ENCODE measurements at places on chromosomes 2 and 18. TPM values are rescaled to one million over a fixed set of nuclear protein-coding genes. Genes with fewer than 3 reads are reported as not detected.

- no peak for DNase-seq
Observed at GRCh38 chr2:10765461-10765860, 44.0 kb downstream of the ATP6V1C2 start.

- no peak for DNase-seq
Observed at GRCh38 chr2:205177546-205177945, 504.8 kb upstream of the NRP2 start.

- no peak for DNase-seq
Observed at GRCh38 chr2:85768713-85769112, 14.9 kb downstream of the ATOH8 start.

DNA sequence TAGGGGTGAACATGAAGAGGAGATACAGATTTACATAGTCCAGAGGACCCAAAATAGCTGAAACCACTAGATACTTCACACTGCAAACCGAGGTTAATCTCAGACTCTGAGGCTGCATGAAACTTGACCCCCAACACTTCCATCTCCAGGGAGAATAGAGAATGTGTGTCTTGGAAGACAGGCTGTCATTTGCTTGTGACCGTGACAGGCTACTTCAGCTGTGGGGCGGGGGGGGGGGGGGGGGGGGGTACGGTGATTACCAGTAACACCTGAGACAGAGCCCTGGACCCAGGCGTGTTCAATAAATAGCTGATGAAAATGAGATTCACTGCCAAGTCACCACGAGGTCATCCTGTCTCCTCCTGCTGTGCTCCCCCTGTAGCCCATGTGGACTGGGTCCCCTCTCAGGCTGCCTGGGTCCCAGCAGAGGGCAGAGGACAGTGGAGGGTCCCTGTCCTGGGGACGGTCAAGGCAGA, 5.7 kb upstream of the KLHL29 start:
- no peak for DNase-seq

MOGAT1 gene
- total RNA-seq: not detected

GRCh38 chr18:58978916-58979315, 114.2 kb downstream of the ZNF532 start:
- no peak for DNase-seq

MEX3C gene
- 40.4 TPM for total RNA-seq

- no peak for DNase-seq
Observed at GRCh38 chr2:142495141-142495540, 364.3 kb upstream of the LRP1B start.

DNA sequence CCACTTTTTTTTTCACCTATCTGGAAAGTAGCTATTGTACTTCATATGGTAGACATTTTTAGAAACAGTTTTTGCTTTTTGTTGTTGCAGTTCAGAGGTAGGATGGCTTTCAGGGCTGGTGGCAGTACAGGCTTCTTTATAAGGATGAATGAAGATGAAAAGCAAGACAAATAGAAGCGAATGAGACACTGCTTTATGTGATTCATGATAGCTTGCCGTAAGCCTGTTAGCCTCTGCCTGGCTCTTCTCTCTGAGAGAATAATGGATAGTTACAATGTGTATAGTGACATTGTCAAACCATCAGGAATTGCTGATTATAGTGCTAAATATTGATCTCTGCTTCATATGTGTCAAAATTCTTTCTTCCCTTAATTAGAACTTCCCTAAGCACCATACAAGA, 173.7 kb downstream of the NR4A2 start:
- DNase-seq: no peak

DNA sequence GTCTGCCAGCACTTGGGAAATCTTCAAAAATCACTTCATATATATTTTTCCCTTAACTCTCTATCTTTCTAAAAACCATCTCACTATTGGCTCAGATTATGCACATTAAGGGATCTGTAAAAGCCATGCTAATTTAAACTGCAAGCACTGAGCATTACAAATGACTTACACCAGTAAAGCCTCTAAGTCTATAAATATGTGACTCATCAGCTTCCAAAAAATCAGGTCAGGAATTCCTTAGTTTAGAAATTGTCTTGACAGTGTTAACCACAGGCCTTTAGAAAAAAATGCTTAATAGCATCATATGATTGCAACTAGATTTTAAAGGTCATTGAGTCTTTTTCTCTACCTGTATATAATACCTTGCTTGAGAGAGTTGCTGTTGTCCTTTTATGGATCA, 1113.6 kb upstream of the PIK3C3 start:
- no peak for DNase-seq

DNA sequence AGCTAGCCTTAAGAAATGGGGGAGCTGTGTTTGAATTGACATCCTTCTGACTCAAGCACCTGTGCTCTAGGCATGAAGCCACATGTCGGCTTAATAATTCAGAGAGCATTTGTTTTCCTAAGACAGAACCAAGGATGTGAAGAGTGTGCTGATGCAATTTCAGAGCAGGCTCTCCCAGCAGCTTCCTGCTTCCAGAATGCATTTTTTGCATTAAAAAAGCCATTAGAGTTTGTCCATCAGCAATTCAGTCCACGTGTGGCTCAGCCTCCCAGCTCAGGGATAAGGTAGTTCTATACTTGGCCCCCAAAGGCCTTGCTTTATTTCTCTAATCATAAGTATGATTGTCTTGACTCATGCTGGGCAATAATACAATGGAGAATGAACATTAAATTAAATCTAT, 37.7 kb downstream of the DOCK10 start:
- no peak for DNase-seq

IL36RN gene
- total RNA-seq: not detected

FAM210A gene
- 25.1 TPM for total RNA-seq

AQP12B gene
- not detected for total RNA-seq

POTEF gene
- not detected for total RNA-seq

GRCh38 chr2:69020496-69021426, 7.8 kb downstream of the ANTXR1 start:
- no peak for DNase-seq

GRCh38 chr18:3383381-3383915, 66.5 kb upstream of the TGIF1 start:
- no peak for DNase-seq

TRIP12 gene
- 229 TPM for total RNA-seq

GRCh38 chr18:51020536-51020935, 9.5 kb upstream of the SMAD4 start:
- no peak for DNase-seq

- DNase-seq: no peak
Observed at GRCh38 chr2:27889774-27890145, 427 bp downstream of the RBKS start.

- DNase-seq: no peak
Observed at GRCh38 chr2:66850376-66850775, 415.5 kb downstream of the MEIS1 start.

DNA sequence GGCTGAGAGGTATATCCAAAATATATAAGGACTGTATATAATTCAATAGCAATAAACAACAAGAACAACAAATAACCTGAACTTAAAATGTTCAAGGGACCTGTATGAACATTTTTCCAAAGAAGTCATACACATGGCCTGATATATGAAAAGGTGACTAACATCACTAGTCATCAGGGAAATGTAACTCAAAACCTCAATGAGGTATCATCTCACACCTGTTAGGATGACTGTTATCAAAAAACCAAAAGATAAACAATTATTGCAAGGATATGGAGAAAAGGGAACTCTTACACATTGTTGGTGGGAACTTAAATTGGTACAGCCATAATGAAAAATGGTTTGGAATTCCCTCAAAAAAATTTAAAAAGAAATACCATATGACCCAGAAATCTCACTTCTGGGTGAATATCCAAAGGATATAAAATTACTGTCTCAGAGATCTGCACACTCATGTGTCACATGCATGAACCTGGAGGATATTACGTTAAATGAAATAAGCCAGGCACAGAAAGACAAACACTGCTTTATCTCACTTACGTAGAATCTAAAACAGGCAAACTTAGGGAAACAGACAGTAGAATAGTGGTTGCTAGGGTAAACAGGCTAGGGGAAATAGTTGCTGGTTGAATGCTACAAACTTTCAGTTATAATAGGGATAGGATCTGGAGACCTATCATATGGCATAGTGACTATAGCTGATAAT, 334.5 kb upstream of the MMADHC start:
- DNase-seq: no peak

DNA sequence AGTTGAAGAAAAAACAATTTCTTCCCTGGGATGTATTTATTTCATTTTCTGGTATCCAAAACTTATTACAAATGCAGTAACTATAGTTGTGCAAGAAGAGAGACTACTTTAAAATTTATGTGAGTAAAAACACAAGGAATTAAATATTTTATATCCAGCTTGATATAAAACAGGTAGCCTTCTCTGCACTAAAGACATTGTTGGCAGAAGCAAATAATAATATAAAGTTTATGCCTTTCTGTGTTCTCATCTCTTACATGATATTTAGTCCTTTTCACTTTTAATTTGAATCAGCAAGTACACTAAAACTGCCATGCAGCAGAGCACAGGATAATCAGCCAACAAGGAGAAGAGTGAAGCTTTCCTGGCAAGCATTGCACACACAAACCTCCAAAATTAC, 352.7 kb downstream of the ARL6IP6 start:
- no peak for DNase-seq

DNA sequence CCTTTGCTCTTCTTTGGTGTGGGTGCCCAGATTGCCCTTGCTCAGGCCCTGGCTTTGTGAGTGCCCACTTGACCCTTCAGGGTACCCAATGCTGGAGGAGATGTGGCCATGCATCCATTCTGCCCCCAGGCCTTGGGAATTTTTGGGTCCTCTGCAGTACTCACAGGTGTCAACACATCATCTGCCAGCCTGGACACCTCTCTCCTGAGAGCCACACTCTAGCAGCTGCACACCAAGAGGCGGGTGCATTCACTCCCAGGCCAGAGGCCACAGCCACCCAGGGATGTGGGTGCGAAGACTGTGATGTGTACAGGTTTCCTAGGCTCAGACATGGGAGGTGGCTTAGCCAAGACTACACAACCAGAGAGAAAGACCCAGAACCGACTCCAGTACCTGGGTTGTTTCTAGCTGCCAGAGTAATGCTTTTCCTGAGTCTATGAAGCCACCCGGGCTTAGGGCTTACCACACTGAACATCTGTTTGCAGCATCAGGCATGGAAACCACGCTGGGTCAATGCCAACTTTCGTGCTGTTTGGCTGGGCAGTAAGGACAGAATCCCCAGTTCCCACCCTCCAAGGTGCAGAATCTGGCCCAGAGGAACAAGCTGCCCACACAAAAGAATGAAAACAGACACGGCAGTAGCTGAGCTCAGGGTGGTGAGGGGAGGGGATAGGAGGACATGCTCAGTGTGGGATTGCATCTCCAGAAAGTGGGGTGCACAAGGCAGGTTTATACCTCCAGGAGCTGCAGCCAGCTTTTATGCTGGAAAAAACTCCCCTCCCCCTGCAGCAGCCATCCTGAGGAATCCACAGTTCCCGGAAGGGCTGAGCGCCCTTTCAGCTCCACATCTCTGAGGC, 40.1 kb downstream of the KCNF1 start:
- DNase-seq: no peak

DNA sequence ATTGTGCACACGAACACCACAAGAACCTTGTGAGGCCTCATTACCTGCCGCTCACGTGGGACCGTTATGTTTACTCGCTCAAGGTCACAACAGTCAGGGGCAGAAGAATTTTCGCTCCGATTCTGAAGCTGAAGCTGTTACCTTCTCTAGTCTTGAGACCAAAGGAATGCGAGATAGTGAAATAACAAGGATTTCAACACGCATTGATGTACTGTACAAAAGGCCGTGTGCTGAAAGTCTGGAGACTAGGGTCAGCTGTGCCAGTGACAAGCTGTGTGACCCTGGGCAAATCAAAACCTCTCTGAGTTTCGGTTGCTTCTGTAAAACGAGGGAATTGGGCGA, 583 bp downstream of the NEMP2 start:
- DNase-seq: peak; percentile 73

SATB2 gene
- not detected for total RNA-seq

DNA sequence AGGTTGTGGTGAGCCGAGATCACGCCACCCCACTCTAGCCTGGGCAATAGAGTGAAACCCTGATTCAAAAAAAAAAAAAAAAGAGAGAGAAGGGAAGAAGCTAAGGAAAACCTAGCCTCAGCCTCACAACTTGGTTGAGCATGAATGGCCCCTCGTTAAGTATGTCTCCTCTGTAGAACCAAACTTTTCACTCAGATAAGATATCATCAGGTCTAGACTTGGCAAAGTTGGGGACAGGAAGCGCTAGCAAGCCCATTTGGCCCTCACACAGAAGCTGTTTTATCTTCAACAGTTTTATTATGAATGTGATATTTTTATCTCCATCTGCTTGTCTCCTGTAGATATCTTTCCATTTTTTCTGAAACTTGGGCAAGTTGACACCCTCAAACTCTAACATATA, 3.5 kb upstream of the ASXL2 start:
- no peak for DNase-seq

- no peak for DNase-seq
Observed at GRCh38 chr2:164964700-164965099, 9.4 kb upstream of the SLC38A11 start.

DNA sequence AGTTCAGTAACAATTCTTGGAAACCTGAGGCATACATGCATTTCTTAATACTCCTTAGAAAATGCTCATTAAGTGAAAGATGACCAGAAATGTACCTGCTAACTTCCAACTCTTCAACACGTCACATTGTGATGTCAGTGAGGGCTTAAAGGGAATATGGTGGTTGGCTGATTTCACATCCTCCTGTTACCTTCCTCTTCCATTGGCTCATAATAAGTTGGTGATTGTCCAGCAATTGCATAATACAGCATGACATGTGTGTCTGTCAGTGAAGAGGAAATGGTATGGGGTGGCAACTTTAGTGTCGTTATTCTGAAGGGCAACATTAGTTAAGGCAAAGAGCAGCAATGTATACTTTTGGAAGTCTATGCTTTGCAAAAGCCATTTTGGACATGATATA, 26.0 kb downstream of the PLEK start:
- no peak for DNase-seq

- DNase-seq: no peak
Observed at GRCh38 chr2:146207901-146208300, 1636.9 kb upstream of the ACVR2A start.

GRCh38 chr2:175553910-175554309, 372.4 kb upstream of the ATP5MC3 start:
- DNase-seq: no peak

- no peak for DNase-seq
Observed at GRCh38 chr2:35708411-35708923, 647.1 kb upstream of the CRIM1 start.

DNA sequence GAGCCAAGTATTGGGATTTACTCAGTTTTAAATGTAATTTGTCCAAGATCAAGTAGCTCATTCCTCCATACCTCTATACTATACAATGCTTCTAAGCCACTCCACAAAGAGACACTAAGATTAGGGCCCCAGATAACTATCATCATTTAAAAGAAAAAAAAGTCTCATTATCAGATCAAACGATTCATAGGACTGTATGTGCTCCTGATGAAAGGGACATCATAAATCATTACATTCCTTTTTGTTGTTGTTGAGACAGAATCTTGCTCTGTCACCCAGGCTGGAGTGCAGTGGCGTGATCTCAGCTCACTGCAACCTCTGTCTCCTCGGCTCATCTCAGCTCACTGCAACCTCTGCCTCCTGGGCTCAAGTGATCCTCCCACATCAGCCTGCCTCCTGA, 2.2 kb upstream of the SLC3A1 start:
- DNase-seq: no peak

DNA sequence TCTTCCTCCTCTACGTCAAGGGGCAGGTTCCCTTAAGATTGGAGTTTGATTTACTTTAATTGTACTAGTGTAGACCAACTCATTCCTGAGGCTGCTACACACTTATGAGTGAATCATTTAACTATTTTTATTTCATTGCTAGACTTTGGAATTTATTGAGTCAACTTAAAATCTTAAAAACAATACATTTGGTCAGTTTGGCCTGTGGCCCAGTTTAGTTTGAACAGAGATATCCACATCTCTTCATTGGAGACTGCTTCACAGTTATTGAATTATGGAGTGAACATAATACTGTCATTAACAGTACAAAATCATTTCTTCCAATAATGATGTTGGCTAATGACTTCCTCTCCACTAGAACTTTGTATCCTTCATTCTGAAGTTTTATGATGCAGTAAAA, 34.5 kb upstream of the STPG4 start:
- no peak for DNase-seq

All from activated CD8-positive, alpha-beta T cell treated with anti-CD3 and anti-CD28 coated beads, Interleukin-2, amount 10 ng/mL, durations not matched to agents 7 days and 5 days (primary cell).